HTR-8/SVneo (cell line): ENCODE measurements at places on chromosomes 7 and 10.

- no peak for DNase-seq
These were observed 32.4 kb downstream of the SPDYE6 start for GRCh38 chr7:102323914-102324195.

- peak; percentile 88 for DNase-seq
These were observed 4.1 kb upstream of the PLAU start for GRCh38 chr10:73906524-73907447.

GRCh38 chr7:137839903-137840779 lies 6.6 kb downstream of the DGKI start:
- no peak for DNase-seq

- DNase-seq, result no peak
These were observed 45.7 kb downstream of the IMMP2L start for GRCh38 chr7:111516612-111517011.

GRCh38 chr7:142405122-142405765 lies 147.4 kb upstream of the PRSS58 start:
- DNase-seq, result no peak

GRCh38 chr10:29811751-29812427 lies 177.1 kb upstream of the SVIL start:
- DNase-seq, result peak; percentile 33

DNA sequence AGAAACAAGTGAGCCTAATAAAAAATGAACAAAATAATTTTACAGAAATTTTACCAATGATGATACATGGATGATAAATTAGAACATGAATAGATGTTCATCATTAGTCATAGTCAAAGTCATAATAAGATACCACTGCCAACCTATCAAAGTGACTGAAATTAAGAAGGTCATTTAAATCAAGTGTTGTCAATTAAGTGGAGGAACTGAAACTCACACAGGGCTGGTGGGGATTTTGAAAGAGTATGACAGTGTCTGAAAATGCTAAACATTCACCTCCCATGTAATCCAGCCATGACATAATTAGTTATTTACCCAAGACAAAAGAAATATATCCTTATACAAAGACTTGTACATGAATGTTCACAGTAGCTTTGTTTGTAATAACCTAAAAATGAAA lies 57.1 kb upstream of the DYNC1I1 start:
- DNase-seq, result no peak

- DNase-seq, result peak; percentile 14
These were observed 7.3 kb downstream of the SLC25A13 start for GRCh38 chr7:96314402-96315124.

DNA sequence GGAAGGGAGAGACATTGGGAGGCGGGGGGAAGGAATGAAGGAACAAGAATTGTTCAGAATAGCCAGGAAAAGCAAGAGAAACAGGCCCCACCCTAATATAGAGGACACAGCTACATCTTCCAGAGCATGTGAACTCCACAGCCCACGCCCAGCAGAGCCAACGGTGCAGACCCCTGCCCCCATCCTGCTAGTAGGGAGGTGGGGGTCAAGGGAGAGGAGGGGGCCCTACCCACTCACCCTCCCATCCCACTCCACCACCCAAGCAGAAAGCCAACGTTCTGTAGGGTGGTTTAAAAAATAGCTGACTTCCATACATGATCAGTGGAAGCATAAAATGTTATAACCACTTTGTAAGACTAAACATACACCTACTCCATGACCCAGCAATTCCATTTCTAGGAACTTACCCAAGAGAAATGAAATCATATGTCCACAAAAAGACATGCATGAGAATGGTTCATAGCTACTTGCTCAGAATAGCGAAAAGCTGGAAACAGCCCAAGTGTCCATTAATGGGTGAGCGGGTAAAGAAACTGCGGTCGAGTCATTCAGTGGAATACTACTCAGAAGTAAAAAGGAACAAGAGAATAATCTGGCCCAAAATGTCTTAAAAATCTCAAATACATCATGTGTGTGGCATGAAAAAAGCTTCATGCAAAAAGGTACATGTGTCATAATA lies 31.8 kb downstream of the CTBP2 start:
- no peak for DNase-seq

- no peak for DNase-seq
These were observed 113.9 kb downstream of the ABLIM1 start for GRCh38 chr10:114544045-114544659.

DNA sequence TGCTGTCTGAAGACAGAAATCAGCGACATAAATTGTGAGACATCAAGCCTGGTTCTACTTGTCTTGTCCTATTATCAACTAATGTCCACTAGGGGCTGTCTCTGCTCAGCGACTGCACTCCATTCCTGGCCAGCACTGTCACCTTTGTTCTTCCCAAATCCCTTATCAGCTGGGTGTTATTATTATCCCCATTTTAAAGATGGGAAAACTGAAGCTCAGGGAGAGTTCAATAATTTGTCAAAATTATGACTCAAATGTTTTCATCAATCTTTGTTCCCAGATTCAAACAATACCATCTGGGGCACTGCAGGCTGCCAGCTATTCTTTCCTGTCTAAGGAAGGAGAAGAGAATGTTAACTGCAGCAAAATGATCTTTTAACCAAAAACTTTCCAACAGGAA lies 431.6 kb upstream of the NFE2L3 start:
- no peak for DNase-seq

GRCh38 chr10:3950676-3951275 lies 165.8 kb upstream of the KLF6 start:
- no peak for DNase-seq

GRCh38 chr10:130339911-130340310 lies 203.7 kb downstream of the GLRX3 start:
- DNase-seq, result no peak

DNA sequence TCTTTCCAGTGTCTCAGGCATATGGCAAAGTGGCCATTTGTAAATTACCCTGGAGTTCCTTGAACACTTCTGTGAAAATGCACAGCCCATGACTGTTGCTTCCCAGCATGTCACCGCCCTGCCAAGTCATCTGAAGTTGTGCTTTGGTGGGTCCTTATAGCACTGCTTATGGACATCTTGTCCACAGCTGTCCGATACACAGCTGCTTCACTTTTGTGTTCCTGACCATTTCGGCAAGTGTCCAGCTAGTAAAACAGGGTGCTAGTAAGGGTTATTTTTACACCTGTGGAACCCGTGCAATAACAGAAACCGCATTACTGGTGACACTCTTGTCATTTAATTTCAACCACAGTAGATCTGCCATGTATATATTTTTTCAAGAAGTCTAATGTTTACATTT lies 29.7 kb downstream of the PIP4K2A start:
- DNase-seq, result no peak

DNA sequence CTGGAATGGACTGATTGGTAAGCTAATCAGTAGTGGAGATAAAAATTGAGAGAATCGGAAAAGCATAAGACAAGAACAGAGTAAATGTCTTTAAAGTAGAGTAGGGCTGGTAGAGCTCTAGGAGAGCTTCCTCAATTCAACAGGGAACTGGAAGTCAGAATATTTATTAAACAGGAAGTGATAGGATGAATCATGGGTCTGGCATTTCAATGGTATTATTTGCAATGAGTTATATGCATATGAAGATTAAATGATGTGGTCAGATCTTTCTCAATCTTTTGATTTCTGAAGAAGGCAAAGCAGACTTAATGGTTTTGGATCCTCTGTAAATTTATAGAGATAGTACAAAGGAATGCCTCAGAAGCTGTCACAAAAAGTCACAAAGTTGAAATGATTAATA lies 349.0 kb downstream of the HPSE2 start:
- no peak for DNase-seq

- no peak for DNase-seq
These were observed 11.5 kb upstream of the AKR1B10 start for GRCh38 chr7:134515569-134516468.

- no peak for DNase-seq
These were observed 148.9 kb upstream of the CDK1 start for GRCh38 chr10:60629332-60629731.

DNA sequence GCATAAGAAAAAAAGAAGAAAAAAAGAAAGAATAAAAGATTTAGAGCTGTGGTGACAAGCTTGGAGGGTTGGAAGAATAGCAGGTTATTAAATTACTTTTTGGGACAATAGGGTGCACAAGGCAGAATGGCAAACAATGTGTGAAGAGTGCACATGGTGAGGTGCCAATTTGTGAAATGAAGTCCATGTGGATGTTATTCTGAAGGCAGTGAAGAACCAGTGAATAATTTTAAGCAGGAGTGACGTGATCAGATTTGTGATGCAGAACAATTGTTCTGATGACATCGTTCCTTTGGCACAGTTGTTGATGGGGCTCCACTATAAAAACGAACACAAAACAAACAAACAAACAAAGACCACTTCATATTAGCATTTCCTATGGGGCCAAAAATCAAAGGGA lies 700.3 kb downstream of the NRG3 start:
- no peak for DNase-seq

DNA sequence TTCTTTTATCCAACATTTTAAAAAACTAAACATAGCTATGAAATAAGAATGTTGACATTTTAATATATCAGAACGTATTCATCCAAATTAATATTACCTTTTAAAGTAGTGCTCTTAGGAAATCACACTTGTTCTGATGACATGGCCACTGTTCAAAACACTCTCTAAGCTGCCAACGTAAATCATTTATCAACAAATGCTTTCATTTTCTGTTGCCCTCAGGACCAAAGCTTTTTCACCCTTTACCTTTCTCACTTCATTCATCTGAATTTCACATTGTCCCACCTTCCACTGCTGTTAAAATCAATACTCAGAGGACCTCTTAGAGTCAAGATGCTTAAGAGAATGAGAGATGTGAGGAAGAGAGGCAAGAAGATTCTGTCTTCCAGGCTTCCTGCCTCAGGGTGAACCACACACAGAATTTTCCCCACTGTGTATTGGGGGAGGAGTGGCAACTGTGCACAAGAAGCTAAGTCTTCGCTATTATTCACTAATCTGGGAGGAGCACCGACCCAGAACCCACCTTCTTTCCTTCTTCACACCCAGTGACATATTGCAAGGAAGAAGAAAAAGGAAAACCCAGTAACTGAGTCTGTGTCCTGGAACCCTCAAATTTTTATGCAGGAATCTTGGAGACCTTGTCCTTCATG lies 21.0 kb downstream of the HIBADH start:
- peak; percentile 22 for DNase-seq

GRCh38 chr7:17140406-17140805 lies 158.0 kb upstream of the AHR start:
- no peak for DNase-seq

DNA sequence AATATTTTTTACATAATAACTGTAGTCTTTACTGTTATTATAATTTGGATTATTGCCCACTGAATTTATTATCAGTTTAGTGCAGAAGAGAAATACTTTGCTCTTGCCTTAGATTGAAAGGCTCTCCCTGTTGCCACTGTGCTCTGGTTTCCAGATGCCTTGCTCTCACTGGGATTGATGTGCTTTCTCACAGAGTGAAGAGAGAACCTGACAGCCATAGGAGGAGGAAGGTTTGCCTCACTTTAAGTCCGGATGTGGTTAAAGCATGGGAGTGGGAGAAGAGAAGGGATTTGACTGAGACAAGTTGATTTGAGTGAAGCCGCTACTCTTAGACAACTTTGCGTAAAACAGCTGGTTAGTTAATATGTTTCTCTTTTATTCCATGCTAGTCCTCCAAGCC lies 68.2 kb upstream of the RPA3 start:
- DNase-seq, result no peak

DNA sequence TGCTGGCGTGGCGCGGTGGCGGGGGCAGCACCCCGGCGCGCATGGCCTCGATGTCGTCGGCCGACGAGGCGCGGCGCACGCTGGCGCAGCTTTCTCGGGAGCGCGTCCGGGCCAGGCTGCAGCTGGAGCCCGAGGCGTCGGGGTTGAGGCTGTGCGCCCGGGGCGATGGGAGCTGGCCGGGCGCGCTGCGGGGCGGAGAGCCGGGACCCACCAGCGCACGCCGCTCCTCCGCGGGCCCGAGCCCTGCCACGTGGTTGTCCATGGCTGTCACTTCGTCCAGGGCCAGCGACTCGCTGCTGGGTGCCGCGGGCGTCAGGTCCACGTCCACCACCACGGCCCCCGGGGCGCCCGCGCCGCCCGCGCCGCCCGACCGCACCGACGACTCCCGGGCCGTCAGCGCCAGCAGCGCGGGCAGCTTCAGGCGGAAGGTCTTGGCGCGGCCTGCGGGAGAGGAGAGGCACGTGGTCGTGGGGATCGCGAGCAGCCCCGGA lies 20.0 kb downstream of the KCNH2 start:
- DNase-seq, result no peak

- peak; percentile 6 for DNase-seq
These were observed 129.7 kb downstream of the SAMD9 start for GRCh38 chr7:92988051-92988450.

- no peak for DNase-seq
These were observed 208.6 kb downstream of the PTPRN2 start for GRCh38 chr7:158378978-158379377.

GRCh38 chr7:47561715-47562446 lies 20.0 kb downstream of the TNS3 start:
- DNase-seq, result no peak

- no peak for DNase-seq
These were observed 74.5 kb downstream of the PKD1L1 start for GRCh38 chr7:47873762-47874161.

- no peak for DNase-seq
These were observed 285.8 kb downstream of the DNAJB6 start for GRCh38 chr7:157622408-157623205.

DNA sequence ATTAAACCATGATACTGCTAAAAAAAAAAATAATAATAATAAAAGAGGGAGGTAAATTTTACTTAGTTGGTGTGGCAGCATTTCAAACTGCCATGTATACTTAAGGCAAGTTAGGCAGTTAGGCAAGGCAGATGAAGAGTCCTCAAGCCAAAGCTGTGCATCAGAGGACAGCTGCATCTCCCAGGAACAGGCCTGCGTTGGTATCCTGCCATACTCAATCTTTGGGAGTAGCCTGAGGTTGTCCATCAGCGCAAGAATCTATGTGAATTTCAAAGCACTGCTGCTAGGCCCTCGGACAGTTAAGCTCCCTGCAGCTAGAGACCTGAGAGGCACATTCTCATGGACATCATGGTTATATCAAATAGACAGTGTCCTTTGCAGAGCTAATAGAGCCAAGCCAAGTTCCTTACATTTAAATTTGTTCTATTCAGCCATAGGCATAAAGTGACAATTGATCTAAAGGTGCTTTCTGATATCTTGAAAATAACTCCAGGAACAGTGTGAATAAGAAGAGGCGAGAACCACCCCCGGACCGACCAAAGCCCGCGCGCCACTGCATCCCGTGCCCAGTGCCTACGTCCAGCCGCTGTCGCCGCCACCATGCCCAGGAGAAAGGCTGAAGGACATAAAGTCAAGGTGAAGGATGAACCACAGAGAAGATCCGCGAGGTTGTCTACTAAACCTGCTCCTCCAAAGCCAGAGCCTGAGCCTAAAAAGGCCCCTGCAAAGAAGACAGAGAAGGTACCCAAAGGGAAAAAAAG lies 310.6 kb downstream of the SEMA3D start:
- DNase-seq, result no peak

- no peak for DNase-seq
These were observed 87.7 kb upstream of the PITRM1 start for GRCh38 chr10:3260066-3260834.

GRCh38 chr7:50851451-50851850 lies 68.8 kb upstream of the GRB10 start:
- no peak for DNase-seq
